ENCODE measurements at places on chromosomes 12 and 14.

DNA sequence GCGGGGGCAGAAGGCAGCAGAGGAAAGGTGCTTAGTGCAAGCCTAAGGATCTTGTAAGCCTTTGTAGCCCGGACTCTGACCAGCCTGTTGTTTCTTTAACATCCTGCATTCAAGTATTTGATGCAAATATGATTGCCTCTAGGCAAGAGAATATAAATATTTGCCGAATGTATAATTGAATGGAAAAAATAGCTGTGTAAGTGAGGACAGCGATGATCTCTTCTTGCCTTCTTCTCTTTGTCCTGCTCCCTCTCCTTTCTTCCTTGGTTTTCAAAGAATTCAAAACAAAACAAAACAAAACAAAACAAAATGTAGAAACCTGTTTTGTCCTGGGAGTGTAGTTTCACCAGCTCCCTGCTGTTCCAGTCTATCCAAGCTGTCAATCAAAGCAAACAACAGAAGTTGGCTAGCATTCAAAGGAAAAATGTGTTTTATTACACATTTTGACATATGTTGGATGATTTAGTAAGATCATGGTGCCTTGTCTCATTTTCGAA lies 74.9 kb upstream of the CPM start:
- DNase-seq, result no peak

DNA sequence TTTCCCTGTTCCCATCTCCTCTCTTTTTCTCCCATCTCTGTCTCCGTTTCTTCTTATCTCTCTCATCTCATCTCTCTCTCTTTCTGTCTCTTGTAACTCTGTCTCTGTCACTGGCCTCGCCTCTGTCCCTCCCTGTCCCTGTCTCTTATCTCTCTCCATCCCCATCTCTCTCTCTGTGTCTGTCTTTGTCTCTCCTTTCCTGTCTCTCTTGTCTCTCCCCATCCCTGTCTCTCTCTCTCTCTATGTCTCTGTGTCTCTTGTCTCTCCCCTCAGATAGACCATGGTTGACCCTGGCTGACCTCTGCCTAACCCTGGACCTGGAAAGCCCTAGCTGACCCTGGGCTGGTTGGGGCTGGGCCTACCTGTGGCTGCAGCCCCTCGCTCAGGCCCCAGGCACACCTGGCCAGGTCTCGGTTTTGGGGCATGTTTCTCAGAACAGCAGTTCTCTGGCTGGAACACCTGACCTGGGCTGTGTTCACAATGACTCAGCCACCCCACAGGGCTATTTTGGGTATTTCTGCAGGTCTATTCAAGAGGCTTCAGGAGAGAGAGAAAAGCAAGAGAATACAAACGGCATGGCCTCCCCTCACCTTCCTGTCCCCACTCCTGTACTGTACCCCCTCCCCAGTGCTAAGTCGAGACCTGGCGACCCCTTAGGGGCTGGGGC lies 174.4 kb downstream of the TMEM121 start:
- DNase-seq, result peak; percentile 95

DNA sequence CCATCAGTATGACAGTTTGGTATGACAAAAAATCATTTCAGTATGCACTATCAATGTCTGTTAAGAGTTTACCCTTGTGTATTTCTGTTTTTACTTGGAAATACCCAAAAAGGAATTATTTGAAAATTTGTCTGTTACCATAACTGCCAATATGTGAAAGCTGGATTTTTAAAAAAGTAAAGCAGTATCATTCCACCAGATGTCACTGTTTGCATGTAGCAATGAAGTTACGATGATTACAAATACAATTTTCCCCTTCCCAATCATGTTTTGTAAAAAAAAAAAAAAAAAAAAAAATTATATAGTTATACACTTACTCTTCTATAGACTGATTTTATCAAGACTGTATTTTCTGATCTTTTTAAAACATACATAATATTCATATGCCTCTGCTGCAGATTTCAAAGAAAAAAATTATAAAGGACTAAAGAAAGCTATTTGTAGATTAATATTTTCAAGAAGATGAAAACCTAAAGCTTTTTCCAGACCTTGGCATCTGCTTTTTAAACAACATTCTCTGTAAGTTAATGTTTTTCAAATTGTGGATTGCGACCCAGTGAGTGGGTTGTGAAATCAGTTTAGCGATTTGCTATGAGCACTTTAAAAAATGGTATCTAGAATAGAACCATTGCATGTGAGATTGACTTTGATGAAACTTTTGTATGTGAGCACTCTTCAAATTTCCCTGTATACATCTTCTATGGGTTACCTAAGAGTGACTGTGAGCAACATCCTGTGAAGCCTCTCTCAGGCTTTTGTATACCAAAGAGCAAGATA lies 114.2 kb downstream of the TTC6 start:
- DNase-seq, result no peak

DNA sequence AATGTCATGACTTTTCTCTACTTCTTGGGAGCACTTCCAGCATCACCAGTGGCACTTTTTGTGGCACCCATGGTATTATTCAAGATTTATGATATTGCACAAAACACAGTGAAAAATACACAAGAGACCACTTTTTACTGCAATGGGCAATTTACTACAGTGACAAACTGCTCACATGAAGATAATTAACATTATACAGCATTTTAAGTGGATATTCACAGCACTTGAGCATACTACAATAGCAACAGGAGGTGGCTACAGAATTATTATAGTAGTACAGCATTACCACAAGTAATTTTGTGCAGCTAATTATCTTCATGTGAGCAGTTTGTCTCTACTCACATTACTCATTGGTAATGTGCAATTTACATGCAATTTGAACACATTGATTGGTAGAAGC lies 18.3 kb downstream of the IL26 start:
- DNase-seq, result no peak

DNA sequence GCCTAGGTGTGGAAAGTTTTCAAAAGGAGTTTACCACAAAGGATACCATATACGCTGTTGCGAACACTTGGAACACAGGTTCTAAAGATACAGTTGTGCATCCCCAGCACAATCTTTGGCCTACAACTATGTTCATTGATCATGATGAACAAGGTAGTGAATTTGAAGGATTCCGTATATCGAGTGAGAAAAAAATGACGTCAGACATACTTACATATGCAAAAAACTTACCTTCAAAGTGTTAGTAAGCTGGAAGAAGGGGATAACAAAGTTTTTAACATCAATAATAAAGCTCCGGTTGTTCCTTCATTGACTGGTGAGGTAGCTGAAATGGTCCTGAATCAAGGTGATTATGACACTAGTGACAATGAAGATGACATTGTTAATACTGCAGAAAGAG lies 133.9 kb upstream of the PDE3A start:
- no peak for DNase-seq

- no peak for DNase-seq
Measured at GRCh38 chr14:88727057-88727456, 65.7 kb downstream of the EML5 start.

Data from GM12865 (cell line).